Vagina (tissue), 2 donors: ENCODE measurements at places on chromosomes 13 and 19.

DNA sequence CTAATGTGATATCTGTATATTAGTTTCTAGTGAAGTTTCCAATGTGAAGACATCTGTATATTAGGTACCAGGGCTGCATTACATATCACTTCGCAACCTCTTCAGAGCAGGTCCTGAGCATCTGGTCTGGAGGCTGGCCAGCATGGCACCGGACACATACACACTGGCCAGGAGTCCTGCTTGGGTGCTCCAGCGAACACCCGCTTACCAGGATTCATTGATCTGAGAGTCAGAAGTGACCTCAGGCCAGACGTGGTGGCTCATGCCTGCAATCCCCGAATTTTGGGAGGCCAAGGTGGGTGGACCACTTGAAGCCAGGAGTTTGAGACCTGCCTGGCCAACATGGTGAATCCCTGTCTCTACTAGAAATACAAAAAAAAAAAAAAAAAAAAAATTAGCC lies 93.0 kb upstream of the IRS2 start:
- no peak for DNase-seq

DNA sequence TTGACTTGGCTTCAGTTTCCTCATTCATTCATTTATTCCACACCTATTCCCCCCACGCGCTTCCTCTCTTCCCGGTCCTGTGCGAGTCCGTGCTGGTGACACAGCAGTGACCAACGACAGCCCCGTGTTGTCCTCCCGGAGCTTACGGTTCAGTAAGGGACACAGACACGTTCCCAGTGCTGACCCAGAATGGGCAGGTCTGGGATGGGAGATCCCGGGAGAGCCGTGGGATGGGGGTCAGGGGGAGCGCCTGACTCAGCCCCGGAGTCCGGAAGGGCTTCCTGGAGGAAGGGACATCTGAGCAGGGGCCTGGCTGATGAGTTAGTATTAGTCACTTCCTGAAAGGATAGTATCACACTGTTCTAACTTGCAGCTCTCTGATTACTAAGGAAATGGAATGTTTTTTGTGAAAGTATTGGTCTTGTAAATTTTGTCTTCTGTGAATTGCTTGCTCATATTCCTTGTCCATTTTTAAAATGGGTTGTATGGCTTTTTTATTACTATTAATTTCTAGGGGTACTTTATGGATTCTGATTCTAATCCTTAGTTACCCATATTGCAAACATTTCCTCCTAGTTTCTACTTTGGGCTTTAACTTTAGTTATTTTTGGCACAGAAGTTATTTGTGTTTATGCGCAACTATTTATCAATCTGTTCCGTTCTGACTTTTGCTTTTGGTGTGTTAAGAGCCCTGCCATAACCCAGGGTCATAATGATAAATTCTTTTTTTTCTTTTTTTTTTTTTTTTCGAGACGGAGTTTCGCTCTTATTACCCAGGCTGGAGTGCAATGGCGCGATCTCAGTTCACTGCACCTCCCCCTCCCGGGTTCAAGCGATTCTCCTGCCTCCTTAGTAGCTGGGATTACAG lies 708 bp upstream of the ERCC1 start:
- no peak for DNase-seq

GRCh38 chr19:42378225-42379215 lies 11.6 kb downstream of the CNFN start:
- DNase-seq: no peak

- DNase-seq: no peak
Measured at GRCh38 chr13:32317716-32318465, 2.6 kb downstream of the BRCA2 start.

- DNase-seq: no peak
Measured at GRCh38 chr13:50613356-50613831, 230.1 kb downstream of the DLEU7 start.

GRCh38 chr13:43269037-43269481 lies 245.7 kb downstream of the DNAJC15 start:
- no peak for DNase-seq

DNA sequence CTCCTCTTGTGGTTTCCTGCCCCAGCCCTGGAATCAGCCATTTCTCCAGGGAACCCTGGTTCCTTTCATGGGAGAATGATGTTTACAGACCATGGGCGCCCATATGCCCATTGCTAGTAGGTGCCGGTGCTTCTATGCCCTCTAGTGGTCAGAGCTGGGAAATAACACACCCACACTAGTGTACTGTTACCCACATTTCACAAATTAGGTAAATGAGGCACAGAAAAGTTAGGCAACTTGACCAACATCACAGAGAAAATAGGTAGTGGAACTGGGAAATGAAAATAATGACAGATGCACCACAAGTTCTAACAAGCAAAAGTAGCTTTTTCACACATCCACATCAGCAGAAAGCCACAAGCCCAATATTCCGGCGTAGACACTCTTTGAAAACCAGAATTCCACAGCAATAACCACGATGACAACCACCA lies 1.3 kb upstream of the CEACAM3 start:
- DNase-seq: no peak

DNA sequence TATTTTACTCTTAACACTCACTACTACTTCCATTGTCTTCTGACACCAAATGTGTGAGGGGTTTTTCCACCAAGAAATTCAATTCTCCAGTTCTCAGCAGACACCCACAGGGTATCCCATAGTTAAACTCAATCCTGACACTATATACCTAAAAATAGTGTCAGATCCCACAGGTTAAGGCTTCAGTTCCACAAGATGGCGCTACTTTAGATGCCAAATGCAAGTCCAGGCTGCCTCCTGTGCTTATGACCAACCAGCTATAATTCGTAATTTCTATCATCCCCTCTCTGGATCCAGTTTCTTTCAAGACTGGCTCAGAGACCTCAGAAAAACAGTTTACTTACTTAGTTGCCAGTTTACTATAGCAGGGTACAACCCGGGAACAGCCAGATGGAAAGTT lies 1146.2 kb upstream of the SPRY2 start:
- no peak for DNase-seq
